COR-L47 (cell line): ENCODE measurements at places on chromosomes 2 and 18.

- DNase-seq: no peak
Observed at GRCh38 chr18:35836932-35837331, 135.5 kb upstream of the RMP24 start.

DNA sequence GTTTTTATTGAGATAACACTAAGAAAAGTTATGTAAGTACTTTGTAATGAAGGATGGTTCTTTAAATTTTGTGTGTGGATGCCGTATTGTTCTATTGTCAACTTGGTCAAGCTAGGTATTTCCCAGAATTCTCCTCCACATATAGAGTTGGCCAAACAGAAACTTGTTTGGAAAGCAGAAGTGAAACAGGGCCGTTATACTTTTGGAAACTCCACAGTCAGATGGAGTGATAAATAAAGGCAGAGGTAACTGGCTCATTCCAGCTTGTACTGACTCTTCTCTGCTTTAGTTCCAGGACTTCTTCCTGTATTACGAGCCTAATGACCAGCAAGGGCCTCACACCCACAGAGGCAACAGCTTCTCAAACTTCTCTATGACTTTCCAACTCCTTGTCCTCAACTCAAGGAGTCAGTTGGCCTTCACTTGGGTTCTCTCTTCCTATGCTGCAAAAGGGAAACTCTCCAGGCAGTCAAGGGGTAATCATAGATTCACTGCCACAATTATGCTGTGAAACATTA is 16.4 kb upstream of the STARD7 start:
- no peak for DNase-seq

- no peak for DNase-seq
Observed at GRCh38 chr18:54278615-54279014, 9.3 kb downstream of the POLI start.

- DNase-seq: no peak
Observed at GRCh38 chr2:50766058-50766457, 265.9 kb downstream of the NRXN1 start.
